ENCODE measurements at places on chromosomes 16 and 17.

DNA sequence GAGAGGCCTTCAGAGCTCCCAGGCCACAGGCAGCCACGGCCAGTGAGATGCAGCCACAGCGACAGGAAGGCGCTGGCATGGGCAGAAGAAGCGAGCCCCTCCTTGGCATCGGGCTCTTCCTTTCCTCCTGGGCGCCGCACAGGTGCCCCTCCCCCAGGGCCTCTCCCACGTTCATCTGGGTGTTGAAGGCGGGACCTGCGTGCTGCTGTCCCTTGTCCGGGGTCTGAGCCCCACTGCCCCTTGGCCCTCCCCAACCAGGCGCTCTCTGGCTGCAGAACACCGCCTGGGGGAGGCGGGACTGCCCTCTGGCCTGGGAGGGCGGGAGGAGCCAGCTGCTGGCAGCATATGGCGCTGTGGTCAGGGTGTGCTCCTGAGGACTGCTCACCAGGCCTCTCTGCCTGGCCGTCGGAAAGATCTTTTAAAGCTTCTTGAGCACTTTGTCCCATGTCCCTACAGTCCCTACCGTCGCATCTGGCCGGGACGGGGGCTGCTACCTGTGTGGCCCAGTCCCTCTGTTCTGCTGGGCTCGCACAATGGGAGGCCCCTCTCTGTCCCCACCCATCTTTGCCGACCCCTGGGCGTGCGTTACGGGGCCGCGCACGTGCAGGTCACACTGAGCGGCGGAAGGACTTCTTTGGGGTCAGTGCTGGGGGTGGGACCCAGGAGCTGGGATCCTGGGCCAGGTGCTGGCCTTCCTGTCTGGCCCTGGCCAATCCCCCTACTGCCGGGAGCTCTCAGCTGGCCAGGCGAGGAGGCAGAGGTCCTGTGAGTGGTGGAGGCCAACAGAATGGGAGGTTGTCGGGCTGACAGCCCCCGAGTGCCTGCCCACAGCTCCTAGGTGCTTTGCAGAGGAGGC lies 1.7 kb downstream of the SLC25A10 start:
- peak; percentile 83 for DNase-seq

- DNase-seq, result no peak
These were observed 59.4 kb downstream of the CMC2 start for GRCh38 chr16:80947239-80947638.

DNA sequence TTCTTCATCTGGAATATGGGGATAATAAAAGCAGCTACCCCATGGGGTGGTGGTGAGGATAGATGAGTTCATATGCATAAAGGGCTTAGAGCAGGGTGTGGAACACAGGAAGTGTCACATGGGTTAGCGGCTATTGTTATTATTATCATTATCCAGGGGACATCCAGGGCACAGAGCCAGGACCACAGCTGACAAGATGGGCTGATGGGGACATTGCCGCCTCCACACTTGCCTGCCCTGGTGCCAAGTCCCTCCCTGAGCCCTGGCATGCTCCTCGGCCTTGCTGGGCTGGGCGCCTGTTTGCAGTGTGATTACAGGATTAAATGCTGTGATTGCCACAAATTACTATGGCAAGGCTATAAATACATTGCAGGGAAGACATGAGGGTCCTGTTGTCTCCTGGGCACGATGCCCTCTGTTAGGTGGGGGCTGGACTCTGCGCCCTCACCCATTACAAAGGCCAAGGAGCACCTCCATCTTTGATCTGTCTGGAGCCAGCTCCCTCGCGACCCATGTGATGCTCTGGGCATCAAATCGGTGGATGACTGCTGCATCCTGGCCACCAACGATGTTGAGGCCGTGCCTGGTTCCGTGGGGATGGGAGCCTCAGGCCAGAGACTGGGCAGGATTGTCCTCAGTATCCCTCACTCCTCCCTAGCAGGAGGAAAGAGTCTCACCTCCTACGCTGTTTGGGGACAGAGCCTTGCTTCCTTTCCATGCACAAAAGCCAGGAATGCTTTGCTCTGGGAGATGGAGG lies 43.2 kb downstream of the PIMREG start:
- DNase-seq, result no peak

GRCh38 chr17:43769426-43769825 lies 9.4 kb downstream of the DUSP3 start:
- no peak for DNase-seq

DNA sequence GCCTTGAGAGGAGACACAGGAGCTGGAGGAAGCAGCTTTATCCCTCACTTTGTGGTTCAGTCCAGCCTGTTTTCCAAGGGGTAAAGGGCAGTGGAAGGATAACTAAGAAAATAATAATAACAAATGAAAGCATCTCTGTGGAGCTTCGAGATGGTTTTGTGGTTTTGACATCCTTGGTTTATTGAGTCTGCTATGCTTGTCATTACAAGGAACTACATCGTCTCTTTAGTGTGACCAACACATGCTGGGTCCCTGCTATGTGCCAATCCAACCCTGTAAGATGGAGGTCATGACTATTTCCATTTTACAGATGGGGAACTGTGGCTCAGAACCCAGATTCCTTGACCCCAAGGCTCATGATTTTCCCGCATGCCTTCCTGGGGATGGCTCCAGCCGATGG lies 124.8 kb downstream of the MRM1 start:
- no peak for DNase-seq

- no peak for DNase-seq
These were observed 20.5 kb downstream of the KRT9 start for GRCh38 chr17:41551365-41551764.

GRCh38 chr16:27311448-27311830 lies 2.3 kb upstream of the IL4R start:
- no peak for DNase-seq

DNA sequence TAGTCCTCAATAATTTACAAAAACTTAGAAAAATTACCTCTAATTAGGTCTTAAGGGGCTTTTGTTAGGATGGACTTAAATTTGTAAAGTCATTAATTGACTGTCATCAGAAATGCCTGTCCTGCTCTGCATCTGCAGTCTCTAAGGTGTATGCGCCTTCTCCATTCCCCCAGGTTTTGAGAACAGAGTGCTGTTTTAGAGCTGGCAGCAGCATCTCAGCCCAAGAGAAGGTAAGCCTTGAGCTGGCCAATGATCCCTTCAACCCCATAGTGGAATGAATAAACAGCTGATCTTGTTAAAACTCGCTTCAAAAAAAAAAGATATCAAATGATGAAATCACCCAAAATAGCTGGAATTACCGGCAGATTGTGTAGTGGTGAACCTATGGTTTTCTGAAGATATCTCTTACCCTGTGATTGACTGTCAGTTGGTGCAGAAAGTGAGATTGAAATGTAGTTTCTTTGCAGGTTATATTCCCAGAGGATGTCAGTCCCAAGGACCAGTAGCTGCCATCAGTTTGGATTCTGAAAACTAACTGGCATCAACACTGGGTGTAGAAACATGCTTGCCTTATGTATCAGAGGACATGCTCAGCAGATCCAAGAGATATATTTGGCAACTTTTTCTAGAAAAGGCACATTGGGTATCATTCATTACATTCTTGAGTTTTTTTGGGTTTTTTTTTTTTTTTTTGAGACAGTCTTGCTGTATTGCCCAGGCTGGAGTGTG lies 25.7 kb downstream of the TRPV2 start:
- no peak for DNase-seq

- no peak for DNase-seq
These were observed 1202.9 kb upstream of the CDH8 start for GRCh38 chr16:63239065-63239570.

- DNase-seq, result no peak
These were observed 159.5 kb downstream of the RBFOX1 start for GRCh38 chr16:7492122-7492521.

DNA sequence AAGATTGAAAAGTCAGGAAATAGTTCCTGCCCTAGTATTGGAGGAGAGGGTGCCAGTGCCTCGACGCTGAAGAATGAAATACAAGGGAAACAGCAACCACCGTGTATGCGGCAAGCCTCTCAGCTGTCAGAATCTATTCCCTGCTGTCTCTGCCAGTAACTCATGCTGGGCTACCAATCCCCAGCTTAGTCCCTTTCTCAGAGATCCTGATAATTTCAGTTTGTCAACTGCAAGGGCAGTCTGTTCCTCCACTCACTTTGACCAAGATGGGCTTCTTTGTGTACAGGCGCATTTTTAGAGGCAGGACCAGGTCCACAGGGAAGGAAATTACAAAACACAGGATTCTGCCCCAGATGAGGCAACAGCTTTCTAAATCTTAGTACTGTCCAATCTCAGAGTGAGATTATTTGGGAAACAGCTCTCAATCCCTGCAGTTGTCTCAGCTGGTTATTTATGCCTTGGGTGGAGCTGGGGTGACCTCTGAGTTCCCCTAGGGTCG lies 1.3 kb downstream of the NQO1 start:
- no peak for DNase-seq

GRCh38 chr16:67804853-67805542 lies 1.4 kb downstream of the RANBP10 start:
- no peak for DNase-seq

- DNase-seq, result no peak
These were observed 117.4 kb downstream of the AXIN2 start for GRCh38 chr17:65444049-65444448.

- peak; percentile 87 for DNase-seq
These were observed at the start of gene ADCY9 for GRCh38 chr16:4116325-4117249. Gene ADCY9 (minus strand): TSS chr16:4116442. CDS start chr16:4115442, 1,000 bp downstream.

- no peak for DNase-seq
These were observed 23.5 kb downstream of the COX10 start for GRCh38 chr17:14092808-14093207.

DNA sequence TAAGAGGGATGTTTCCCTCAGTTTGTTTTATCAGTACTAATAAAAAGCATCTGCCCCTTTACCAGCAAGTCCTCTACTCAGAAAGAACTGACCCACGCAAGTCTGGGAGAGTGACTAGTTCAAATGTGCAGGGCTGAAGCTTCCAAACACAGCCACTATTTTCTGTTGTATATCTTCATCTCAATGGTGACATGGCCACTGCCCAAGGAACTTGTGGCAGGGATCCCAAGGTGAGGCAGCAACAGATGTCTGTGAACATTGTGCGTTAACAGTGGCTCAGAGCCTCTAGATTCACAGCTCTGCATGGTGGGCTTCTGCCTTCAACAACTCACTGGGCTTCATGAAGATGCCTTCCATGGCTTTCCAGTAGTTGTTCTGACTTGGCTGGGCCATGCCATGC lies 3.7 kb upstream of the BLTP2 start:
- no peak for DNase-seq

- peak; percentile 87 for DNase-seq
These were observed at the start of gene SLC16A3 for GRCh38 chr17:82228842-82229697. Gene SLC16A3 (plus strand): TSS chr17:82229042. CDS start chr17:82236009, 6,967 bp downstream.

GRCh38 chr17:64765191-64765889 lies 103.2 kb upstream of the SMURF2 start:
- peak; percentile 62 for DNase-seq

DNA sequence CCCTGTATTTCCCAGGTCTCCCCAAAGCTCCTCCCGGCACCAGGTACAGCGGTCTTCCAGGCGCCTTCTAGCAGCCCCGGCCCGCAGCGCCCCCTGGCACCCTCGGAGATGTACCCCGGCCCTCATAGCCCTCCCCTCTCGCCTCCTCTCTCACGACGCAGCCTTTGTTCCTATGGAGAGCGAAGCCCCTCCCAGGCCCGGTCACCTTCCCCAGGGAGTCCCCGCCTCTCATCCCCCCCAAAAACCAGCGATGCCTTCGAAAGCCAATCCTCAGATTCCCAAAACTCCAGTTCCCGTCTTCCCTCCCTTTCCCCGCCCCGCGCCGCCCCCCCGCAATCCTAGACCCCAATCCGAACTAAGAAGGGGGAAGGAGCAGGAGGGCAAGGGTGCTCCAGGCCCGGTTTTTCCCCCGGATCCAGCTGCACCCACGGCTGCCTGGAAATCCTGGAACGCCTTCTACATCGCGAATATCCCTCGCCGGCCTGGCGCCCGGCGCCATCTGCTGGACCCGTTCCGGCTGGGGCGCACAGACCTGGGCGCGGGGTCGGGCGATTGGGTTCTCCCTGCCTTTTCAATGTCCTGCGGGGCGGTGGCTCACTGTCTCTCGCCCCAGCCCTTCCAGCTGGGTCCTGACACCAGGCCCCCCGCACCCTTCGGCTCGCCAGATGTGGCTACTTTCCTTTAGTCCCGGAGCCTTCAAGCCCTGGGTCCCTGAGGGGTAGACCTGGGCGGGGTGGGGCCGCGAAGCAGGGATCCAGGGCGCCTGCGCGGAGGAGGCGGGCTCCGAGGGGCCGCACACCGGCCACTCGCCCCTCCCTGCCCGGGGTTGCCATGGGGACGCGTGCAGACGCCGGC lies at the start of gene DNAH2:
TSS of gene DNAH2 (plus strand) at position 844 of the 855 bp plus-strand sequence. CDS start 1,991 bp downstream, outside the sequence.
- peak; percentile 98 for DNase-seq

GRCh38 chr17:68539548-68540467 lies 27.6 kb downstream of the PRKAR1A start:
- peak; percentile 66 for DNase-seq

Data from islet precursor cell (in vitro differentiated cells).